ENCODE measurements at places on chromosomes 3 and 15.

- DNase-seq: no peak
Measured at GRCh38 chr3:100254168-100254777, 6.5 kb upstream of the TBC1D23 start.

- no peak for DNase-seq
Measured at GRCh38 chr3:176611703-176612102, 585.6 kb downstream of the TBL1XR1 start.

GRCh38 chr3:12194669-12195161 lies 36.0 kb upstream of the TIMP4 start:
- no peak for DNase-seq

GRCh38 chr3:42717306-42717705 lies 14.7 kb upstream of the HHATL start:
- no peak for DNase-seq

GRCh38 chr3:152737021-152737908 lies 97.7 kb upstream of the P2RY1 start:
- no peak for DNase-seq

DNA sequence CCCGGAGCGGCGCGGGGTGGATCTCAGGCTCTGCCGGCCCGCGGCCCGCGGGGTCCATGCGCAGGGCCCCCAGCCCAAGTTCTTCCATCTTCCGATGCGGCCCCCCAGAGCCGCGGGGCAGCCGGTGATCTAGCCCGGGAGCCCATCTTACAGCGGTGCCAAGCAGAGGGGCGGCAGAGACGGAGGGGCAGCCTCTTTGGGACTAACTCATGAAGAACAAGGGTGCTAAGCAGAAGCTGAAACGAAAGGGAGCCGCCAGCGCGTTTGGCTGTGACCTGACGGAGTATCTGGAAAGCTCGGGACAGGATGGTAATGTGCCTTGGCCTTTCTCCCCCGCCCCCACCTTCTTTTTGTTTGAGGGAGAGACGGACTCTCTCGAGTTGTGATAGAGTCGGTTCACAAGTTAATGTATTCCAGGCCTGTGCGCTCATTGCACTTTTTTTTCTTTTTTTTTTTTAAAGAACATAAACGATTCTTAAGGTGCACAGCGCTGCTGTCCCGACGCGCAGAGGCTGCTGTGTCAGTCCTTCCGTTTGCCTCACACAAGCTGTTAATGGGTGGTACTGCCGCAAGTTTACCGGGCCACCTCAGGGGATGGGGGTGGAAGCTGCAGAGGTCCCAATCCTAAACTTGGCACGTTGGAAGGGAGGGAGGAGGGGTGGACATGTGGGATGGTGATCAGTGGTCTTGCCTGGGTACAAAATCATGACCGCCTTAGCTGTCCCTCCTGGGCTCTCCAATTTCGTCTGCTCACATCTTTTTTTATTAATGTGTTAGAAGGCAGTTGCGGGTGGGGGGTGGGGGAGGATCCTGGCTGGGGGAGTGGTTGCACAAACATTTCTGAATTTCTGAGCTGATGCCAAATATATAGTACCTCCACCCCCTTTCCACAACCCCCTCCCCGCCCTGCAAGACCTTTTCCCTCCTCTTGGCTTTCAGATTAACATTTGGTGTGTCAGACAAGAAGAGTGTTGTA lies 801 bp downstream of the ARHGAP31 start:
- no peak for DNase-seq

DNA sequence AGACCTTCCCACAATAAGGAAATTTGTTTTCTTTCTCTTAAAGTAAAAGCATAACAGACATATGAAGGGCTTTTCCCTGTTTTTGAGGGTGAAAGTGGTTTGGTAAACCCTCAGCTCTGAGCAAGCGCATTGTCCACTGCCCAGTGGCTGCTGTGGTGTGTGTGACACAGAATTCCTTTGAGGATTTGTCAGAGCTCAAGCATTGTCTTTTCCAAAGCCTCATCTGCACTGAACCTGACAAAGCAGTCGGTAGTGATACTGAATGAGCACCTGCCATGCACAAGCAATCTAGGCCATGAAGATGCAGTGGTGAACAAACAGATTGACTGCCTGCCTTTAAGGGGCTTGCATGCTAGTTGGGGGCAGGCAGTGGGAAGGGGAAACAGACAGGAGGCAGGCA lies 128.3 kb downstream of the PLCL2 start:
- no peak for DNase-seq

DNA sequence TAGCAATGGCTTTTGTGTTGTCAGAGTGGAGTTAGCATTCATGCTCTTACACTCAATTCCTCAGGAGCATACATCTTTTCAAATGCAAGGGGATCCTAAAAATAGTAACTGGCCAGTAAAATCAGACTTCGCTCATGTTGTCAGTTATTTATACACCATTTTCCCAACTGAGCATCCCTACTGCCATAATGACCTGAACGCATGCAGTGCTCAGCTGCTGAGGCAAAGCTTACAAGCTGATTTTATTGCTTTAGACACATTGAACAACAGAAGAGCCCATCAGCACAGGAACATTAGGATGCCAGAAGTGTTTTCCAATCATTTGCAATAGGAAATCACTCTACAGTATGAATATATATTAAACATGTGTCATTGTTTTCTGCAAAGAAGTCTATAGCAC lies 689.7 kb upstream of the BCHE start:
- DNase-seq: no peak

GRCh38 chr15:38611228-38611627 lies 46.6 kb upstream of the RASGRP1 start:
- DNase-seq: no peak

DNA sequence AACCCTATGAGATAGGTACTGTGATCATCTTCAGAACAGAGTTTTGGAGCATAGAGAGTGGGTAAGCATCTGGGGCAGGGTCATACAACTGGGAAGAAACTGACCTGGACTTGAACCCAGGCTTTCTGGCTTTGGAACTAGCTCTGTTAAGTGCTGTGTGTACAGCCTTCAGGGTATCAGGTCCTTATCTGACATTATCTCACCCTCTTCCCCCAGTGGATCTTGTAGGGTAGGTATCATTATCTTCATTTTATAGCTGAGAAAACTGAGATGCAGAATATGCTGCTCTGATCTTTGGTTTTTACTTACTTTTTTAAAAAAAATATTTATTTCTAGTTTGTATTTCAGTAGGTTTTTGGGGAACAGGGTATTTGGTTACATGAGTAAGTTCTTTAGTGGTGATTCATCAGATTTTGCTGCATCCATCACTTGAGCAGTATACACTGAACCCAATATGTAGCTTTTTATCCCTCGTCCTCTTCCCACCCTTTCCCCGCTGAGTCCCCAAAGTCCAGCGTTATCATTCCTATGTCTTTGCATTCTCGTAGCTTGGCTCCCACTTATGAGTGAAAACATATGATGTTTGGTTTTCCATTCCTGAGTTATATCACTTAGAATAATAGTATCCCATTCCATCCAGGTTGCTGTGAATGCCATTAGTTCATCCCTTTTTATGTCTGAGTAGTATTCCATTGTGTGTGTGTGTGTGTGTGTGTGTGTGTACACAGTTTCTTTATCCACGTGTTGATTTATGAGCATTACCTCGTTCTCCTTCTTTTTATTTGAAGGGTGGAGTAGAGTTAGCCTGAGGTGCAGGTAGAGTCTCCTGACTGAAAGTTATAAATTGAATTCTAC lies 271.2 kb downstream of the PTPRG start:
- no peak for DNase-seq

DNA sequence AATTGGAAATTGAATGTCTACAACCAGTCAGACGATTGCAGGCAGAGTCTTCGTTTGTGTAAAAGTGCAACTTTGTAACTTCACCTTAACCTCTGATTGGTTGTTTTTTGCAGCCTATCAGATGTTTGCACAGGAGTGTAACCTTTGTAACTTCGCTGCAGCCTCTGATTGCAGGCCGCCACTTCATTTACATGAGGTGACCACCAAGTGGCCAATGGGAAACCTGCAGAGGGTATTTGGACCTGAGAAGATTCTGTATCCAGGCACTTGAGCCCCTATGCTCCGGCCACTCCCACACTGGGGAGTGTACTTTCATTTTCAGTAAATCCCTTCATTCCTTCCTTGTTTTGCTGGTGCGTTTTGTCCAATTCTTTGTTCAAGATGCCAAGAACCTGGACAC lies 68.1 kb upstream of the PFN2 start:
- no peak for DNase-seq

GRCh38 chr3:66985336-66985920 lies 12.7 kb upstream of the KBTBD8 start:
- DNase-seq: no peak

DNA sequence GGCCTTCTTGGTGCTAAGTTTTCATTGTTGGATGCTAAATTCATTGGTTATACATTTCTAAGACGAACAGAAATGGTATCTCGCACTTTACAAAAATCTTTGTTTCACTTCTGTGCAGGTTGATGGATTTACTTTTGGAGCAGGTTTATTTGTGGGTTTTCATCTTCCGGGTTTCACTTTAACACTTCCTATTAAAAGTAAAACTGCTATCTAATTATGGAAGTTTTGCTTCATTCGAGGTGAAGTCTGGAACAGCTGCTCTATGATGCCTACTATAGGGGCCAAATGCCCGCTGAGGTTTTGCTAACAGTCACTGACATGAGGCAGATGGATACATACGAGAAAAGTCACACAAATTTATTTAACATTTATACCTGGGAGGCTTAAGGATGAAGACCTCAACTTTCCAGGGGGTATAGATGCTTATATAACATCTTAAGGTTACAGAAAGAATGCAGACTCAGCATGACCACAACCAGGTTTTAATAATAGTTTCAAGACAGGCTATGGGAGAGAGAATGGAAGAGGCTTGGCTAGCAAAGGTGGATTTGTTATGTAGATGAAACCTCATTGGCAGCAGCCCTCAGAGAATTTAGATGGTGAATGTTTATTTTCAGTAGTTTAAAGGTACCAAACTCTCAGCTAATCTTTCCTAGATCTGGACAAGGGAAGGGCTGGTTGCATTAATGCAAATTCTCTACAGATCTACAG lies 54.2 kb downstream of the OSTN start:
- no peak for DNase-seq

DNA sequence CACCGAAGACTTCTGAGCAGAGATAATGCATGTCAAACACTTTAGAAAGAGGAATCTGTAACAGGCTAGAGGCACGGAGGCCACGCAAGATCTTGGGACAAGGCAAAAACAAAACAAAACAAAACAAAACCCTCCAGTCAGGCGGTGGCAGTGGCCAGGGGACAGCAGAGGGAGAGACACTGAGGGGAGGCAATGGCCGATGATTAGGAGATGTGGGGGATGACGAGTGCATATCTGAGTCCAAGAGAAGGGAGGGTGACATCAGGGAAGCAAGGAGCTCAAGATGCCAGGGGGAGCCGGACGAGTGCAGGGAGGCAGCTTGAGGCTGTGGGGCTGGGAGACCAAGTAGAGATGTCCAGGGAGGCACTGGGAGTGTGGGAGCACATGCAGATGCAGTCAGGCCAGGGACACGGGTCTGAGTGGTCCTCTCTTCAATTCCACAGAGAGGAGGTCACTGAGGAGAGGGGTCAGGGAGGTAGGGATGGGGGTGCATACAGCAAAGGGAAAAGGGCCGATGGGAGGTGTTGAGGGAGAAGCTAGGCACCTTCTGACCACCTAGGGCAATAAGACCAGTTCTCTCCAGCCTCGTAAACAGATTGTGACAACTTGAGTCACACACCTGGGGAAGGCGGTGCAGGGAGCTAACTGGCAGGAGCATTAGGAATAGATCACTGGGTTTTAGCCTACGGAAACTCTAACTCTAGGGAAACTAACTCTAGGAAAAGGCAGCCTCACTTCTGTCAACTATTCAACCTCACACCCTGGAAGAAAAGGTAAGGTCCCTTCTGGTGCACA lies 29.6 kb downstream of the SLCO2A1 start:
- no peak for DNase-seq

GRCh38 chr3:190680691-190681090 lies 166.8 kb downstream of the IL1RAP start:
- no peak for DNase-seq

- no peak for DNase-seq
Measured at GRCh38 chr15:98927996-98928395, 79.6 kb downstream of the PGPEP1L start.

DNA sequence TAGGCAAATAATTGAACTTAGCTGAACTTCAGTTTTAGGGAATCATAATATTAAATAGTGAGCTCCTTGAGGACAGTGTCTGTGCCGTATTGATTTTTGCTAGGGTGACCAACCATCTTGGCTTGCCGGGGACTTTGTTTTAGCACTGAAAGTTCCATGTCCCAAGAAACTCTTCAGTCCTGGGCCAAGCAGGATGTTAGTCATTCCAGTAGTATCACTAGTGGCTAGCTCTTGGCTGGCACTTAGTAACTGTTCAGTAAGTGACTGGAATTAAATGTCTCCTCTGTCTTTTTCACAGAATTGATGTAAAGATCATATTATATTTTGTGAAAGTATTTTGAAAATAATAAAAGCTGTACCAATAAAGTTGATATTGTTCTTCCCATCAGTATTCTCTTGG lies 42.3 kb downstream of the RSRC1 start:
- DNase-seq: no peak

DNA sequence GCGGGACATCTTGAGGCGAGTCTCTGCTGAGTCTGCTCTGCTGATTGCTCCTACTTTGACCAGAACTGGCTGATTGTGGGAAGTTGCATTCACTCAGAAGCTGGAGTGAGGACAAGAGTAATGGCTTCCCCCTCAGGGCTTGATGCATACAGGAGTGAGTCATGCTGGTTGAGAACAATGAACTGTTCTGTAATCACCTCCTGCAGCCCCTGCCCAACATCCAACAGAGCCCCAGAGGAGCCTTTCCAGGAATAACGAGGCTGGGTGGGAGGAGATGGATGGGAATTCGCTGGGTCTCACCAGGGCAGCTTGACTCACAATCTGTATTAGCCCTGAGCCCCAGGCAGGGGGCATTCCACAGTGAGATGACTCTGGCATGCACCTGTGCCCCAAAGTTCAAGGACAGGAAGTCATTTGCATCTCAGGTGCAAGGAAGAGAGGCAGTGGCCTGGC lies 85.0 kb downstream of the RAB11A start:
- no peak for DNase-seq

- DNase-seq: peak; percentile 72
Measured at GRCh38 chr3:40524568-40525285, at the start of gene ZNF621. Gene ZNF621 (plus strand): TSS chr3:40524960. CDS start chr3:40525841, 881 bp downstream.

- DNase-seq: no peak
Measured at GRCh38 chr3:37115446-37115845, 58.9 kb downstream of the LRRFIP2 start.

DNA sequence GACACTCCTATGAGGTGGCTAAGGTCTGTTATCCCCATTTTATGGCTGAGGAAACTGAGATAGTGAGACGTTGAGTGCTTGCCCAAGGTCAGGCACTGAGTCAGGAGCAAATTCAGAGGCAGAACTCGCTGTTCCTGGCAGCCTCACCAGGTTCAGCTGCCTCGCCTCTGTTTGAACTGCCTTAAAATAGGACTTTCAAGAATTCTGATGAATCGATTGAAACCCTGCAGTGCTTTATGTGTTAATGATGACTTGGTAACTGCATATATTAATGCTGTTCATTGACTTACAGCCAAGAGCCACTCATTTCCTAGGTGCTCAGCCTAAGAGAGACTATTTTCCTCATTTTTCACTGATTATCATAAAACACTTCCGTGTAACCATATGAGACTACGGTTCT lies 79.5 kb upstream of the BHLHE40 start:
- DNase-seq: no peak
